Immature natural killer cell (primary cell): ENCODE measurements at places on chromosomes 12 and 14.

DNA sequence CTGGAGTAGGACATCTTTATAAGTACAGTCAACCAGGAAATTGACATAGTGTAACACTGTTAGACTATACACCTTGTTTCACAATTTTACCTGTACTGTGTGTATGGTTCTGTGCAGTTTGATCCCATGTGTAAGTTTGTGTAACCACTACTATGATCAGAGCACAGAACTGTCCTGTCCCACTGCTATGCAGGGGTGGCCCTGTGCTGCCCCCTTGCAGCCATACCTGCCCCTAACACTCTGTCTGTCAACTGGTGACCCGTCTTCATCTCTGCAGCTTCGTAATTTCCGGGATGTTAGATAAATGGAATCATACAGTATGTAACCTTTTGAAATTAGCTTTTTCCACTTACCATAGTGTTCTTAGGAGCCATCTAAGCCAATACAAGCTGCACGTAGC lies 58.7 kb upstream of the RD3L start:
- DNase-seq, result no peak

DNA sequence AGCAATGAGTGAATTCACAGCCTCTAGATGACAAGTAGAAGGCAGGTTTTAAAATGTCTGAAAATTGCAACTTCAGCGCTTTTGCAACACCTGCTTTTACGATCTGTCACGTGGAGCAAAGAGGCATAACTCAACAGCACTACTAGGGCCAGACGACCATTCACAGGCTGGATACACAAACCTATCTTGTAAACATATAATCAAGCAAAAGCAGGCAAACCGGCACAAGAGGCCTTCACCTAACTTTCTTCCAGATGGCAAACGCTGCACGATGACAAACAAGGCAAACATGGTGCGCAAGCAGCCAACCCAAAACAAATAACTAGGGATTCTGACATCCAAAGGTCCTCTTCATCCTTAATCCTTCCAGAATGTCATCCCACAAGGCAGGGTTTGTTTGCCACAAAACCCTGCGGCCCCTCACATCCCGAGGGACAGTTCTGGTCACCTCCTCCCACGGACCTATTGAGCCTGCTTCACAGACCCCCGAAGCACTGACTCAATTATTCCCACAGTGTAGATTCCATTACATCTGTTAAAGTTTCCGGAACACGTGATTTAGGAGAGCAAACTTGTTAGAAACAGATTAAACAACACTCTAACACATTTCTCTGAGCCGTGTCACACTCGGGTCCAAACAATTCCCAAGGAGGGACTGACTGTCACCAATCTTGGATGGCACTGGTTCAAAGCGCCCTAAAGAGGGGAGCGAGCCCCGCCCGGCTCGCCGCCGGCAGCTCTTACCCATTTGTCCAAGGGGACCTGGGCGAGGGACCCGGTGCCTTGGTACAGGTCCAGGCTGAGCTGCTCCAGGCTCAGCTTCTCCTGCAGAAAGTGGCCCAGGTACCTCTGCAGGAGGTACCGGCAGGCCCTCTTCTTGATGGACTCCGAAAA lies 823 bp downstream of the ATG2B start:
- peak; percentile 50 for DNase-seq

GRCh38 chr14:24062216-24062980 lies 9.0 kb upstream of the CPNE6 start:
- DNase-seq, result no peak

DNA sequence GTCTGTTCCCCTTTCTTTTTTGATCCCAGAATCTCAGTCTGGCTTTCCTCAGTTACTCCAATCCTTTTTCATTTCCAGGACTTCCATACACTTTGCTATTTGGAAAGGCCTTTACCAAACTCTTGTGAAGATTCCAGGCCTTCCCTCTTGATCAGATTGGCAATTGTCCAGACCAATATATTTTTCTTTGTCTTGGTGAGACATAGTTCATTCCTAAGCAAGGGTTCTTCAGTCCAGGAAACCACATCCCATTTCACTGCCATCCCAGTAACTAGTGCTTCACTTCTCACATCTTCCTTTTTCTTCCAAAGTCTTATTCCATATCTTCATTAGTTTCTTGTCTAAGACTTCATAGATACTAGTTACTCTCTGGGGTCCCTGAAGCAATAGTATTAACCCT lies 2.1 kb upstream of the PTPRQ start:
- DNase-seq, result no peak
